ENCODE measurements at places on chromosomes 7 and 10.

GRCh38 chr7:29976673-29977415, 12.8 kb downstream of the SCRN1 start:
- DNase-seq, result no peak

GRCh38 chr7:155230169-155230593, 67.5 kb upstream of the INSIG1 start:
- DNase-seq, result no peak

GRCh38 chr7:143002106-143002505, 24.8 kb downstream of the OR9A2 start:
- DNase-seq, result no peak

DNA sequence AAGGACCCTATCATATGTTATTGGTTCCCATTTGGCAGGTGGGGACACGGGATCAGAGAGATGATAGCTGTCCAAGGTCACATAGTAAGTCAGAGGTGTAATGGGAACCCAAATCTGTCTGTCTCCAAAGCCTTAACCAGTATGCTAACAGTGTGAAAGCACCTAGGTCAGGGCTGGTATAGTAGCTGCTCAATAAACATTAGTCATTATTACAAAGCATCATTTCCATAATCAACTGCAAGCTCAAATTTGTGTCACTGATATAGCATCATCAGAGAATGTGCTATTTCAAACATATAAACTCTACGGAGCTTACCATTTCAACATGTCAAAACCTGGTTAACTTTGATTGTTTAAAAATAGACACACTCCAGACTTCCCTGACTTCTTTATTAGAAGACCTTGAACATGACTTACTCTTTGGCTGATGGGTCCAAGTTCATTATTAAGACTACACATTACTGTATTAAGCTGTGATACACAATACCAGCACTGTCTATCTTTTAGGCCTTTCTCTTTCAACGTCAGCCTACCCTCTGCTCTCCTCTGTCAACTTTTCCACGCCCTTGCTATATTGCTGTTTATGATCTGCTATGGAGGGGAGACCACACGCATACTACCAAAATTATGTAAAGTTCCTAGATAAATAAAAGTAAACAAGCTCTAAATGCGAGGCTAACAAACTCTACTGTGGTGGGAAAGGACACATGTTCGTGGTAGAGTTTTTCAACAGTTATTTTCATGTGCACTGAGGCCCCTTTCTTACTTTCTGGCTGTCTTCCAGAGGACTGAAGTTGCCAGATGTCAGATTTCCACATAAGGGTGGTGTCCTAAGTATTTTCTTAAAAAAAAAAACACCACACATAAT, 33.6 kb downstream of the DNMBP start:
- no peak for DNase-seq

GRCh38 chr10:49457686-49458085, 61.8 kb upstream of the DRGX start:
- DNase-seq, result no peak

GRCh38 chr7:1536743-1537534, 6.4 kb downstream of the MAFK start:
- no peak for DNase-seq

GRCh38 chr7:11436316-11436715, 395.7 kb downstream of the THSD7A start:
- DNase-seq, result no peak

DNA sequence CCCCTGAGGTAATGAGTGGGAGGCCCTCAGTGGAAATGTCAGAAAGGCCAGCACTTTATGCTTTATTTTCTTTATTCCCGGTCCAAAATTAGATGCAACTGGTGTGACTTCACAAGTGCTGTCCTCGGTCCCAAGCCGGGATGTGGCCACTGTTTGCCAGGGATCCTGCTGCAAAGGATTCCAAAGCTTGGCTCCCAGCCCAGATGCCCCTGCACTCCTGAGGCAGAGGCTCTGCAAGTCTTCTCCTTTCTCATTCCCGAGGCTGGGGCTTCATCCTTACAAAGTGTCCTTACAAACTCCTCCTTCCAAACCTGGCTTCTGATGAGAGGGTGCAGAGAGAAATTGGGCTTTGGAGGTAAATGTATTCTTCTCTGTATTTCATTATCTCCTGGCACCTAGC, 544.3 kb upstream of the DPP6 start:
- no peak for DNase-seq

DNA sequence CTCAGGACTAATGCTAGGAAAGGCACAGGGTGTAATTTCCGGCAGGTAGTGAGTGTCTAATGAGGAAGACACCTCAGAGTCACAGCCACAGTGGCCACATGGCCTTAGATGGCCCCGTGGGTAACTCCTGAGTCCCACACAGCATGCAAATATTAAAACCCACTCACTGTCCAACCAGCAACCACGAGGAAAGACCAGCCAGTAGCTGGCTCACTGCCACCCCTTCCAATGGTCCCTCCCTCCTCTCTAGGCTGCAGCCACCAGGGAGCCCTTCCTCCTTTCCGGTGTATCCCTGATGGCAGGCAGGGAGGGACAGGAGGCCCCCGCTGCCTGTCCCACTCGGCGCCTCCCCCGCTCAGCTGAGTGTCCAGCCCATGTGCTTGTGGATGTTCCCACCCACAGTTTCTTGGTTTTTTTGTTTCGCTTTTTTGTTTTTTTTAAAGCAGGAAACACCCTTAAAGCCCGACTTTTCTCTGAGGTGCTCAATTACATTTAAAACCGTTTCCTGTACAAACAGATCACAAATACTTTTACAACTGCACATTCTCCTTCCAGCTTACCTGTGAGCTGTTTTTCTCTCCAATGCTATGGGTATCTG, 9.2 kb downstream of the BNIP3 start:
- peak; percentile 60 for DNase-seq

DNA sequence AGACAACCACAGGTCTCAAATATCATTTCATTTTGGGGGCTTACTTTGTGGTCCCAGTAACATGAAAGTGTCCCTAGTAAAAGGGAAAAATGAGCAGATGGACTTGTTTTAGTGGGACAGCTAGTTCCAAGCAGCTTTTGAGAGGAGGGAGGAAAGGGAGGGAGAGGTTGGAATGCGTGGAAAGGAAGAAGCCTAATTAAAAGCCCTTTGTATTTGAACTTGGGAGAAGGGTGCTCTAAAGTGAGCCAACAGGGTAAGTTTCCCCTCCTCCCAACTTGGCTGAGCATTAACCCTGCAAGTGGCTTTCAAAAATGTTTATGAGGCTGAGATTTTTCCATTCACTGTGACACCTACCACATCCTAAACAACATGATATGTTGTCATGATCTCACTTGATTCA, 38.8 kb upstream of the LYZL1 start:
- DNase-seq, result no peak

DNA sequence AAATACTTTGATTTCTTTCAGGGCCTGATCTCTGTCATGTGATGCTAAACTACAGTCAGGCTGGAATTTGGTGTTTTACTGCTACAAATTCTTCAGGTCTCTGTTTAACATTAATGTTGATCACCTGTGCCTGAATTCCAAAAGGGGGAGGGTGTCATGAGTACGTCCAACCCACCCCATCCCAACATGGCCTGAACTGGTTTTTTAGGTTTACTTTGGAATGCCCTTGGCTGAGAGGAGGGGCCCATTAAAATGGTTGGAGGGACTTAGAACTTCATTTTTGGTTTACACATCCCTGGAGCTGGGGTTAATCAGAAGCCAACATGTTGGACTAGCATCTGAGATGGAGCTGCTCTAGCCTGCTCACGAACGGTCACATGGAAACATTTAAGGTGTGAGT, 60.8 kb upstream of the CFAP46 start:
- no peak for DNase-seq

DNA sequence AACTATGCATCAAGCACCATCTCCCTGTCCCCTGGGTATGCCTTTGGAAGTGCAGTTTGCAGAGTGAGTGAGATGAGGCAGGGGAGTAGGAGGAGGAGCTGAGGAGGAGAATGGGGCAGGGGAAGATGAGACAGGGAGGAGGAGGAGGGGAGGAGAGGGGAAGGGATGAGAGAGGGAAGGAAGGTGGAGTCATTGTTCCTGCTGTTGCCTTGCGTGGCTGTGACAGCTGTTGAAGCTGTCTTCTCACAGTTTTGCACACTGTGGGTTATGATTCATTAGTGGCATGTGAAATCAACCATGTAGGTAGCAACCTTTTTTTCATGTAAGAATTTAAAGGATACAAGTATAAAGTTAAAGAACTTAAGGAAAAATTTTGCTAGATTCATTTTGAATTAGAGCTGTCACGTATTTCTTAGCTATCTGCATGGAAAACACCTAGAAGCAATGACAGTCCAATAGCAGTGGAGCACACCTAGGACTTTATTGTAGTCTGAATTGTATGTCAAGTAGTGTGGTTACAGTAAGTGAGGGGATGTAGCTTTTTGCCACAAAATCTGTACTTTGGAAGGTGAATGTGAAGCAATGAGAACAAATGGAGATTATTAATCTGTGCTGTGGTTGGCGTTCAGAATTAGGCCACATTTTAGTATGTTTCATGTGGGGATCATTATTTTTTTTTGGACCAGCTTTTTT, 21.7 kb downstream of the CCM2 start:
- DNase-seq, result no peak

DNA sequence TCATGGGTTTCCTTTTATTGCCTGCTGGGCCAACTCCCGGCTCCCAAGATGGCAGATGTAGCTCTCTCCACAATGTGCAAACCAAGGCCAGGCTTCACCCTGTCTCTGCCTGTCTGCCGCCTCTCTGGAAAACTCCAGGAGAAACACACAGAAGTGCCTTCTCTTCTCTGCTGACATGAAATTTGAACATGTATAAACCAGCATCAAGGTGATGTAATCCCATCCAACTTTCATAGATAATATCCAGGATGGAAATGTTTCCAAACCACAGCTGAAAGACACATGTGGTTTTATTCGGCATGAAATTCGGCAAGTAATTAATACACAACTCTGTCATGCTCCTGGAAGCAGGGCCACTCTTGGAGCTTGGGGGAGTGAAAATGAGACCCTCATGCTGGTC, 297.2 kb downstream of the C7orf25 start:
- DNase-seq, result no peak

GRCh38 chr7:27585781-27586447, 76.8 kb downstream of the HIBADH start:
- no peak for DNase-seq

DNA sequence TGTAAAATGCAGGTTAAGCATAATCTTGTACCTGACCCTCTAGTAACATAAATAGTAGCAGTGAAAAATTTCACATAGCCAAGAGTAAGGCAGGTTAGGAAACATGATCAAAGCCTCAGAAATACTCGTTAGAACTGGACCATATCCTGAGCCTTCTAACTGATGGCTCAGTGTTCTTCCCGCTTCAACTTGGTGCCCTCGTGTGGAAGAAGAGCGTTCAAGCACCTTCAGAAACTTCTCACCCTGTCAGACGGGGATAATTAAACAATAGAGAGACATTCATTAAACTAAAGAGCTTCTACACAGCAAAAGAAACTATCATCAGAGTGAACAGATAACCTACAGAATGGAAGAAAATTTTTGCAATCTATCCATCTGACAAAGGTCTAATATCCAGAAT, 124.5 kb downstream of the MYOF start:
- peak; percentile 14 for DNase-seq

GRCh38 chr7:1703871-1704810, 34.1 kb downstream of the ELFN1 start:
- no peak for DNase-seq

DNA sequence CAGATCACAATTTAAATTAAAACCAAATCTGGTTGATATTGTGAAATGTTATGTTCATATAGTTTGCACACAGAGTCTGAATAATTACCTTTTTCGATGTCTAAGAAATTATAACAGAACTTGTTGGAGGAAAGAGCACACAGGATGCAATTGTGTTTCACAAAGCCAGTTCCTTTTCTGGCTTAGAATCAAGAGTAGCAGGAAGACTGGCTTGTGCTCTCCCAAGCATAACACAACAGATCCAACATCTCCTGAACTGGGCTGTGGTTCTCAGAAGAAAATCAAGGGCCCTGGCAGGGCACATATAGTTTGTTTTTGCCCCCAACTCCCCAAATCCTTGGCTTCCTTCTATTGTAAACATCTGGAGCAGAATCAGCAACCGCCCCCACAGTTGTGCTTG, 62.7 kb downstream of the LRRC4 start:
- DNase-seq, result no peak

- no peak for DNase-seq
Measured at GRCh38 chr7:134948736-134949135, 37.6 kb upstream of the AGBL3 start.

GRCh38 chr7:74101061-74101681, 17.6 kb downstream of the LIMK1 start:
- no peak for DNase-seq

DNA sequence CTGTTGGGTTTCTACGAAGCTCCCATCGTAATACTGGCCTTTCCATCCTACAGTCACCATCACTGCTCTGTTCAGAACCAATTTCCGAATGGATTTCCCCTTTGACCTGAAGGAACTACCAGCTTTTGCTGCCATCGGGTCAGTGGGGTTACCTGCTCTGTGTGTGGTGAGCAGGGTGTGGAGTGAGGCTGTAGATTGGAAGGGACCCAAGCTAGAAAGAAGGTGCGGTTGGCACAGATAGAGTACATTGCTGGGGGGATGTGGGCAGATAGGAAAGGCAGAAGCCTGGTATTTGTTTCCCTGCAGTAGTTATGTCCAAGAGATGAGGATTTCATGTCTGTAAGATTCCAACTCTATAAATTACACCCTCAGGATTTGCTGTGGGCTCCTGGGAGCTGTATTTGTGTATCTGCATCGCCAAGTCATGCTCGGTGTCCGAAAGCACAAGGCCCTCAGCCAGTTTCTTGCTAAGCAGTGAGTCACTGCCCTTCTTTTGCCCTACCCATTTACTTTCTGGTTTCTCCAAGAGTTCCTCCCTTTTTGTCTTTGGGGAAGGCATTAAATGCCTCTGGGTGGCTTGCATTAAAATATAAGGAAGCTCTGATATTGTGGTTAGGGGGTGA, 15.4 kb downstream of the CLCN1 start:
- DNase-seq, result no peak

- DNase-seq, result no peak
Measured at GRCh38 chr10:7968510-7969112, 85.9 kb upstream of the GATA3 start.

GRCh38 chr10:60965696-60966095, 21.7 kb upstream of the RHOBTB1 start:
- no peak for DNase-seq

GRCh38 chr7:129134356-129134987, 10.0 kb upstream of the TSPAN33 start:
- no peak for DNase-seq

- DNase-seq, result no peak
Measured at GRCh38 chr7:33762911-33763306, 142.4 kb upstream of the BMPER start.

- DNase-seq, result no peak
Measured at GRCh38 chr10:132593900-132594876, 56.6 kb downstream of the INPP5A start.

DNA sequence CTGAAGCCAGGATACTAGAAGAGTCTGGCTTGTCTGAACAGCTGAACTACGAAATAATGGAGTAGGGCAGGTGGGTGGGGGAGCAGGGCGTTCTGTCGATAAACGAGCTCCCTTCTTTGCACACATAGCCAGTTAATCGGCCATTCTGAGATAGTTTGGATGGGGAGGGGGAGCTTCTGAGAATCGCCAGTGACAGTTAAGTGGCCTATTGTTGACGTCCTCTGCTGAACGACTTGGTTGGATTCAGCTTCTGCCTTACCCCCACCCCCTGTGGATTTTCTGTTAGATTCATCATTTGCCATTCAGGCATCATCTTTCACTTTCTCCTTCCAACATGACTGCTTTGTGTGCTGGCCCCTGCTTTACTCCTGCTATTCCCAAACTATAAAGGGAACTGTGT, 520 bp downstream of the CPA5 start:
- no peak for DNase-seq

- no peak for DNase-seq
Measured at GRCh38 chr7:141664450-141664849, 37.5 kb downstream of the DENND11 start.

- no peak for DNase-seq
Measured at GRCh38 chr10:89329151-89329550, 1.4 kb downstream of the IFIT3 start.
